ENCODE measurements at places on chromosomes 7 and 10. TPM values are rescaled to one million over a fixed set of nuclear protein-coding genes. Genes with fewer than 3 reads are reported as not detected.

DNA sequence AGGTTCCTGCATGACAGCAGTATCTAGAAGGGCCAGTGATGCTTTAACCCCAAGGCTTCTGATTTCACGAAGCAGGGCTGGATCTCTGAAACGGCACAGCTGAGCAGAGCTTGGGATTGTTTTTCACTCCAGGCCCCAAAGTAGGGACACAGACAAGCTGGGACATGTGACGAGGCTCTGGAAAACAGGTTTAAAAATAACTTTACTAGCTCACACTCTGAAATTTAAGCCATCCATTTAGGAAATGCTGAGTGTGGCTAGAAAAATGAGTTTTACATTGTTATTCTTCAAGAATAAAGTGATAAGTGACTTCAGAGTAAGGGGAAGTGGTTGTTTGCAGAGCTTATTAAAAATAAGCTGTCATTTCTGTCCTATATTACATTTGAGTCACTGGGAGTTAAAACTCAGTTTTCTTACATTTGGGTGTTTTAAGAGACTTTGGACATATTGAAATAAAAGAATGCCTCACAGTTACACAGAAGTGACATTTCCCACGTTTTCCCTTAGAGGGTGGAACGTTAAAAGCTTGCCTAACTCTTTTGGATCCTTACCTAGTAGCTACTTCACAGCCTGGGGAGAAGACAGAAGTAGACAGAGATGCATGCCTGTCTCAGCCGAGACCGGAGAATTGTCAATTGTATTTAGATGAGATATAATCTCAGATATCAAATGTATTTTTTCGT, 107.8 kb downstream of the GALNT17 start:
- peak; percentile 61 for DNase-seq

- DNase-seq = no peak
Observed at GRCh38 chr10:78467496-78468106, 433.9 kb downstream of the RPS24 start.

DNA sequence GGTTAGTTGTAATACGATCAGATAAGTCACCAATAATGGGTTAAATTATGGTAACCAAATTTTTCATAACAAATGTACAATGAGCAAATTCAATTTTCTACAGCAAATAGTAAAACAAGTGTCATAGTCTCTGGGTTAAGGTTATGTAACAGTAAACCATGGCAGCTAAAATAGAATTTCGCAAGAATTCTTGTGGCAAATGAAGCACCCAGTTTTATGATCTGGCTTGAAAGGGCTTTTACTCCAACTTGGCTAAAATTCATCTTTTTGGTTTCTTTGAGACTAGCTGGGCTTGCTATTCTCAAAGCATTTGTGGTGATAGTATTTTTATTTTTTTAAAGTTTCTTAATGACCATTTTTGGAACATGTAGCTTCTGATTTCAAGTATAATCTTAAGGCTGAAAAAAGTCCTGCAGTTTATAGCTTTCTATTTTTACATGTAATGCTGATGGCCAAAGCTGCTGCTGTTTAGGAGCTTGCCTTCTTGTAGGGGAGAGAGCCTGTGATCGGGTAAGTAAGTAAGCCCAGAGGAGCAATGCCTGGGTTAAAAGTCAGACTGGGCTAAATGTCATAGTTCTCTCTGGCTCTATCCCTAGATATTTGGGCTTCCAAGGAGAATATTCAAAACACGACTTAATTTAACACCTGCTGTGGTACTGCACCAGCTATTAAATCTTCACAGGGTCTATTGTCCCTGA, 55.5 kb upstream of the SYPL1 start:
- no peak for DNase-seq

GRCh38 chr7:112120696-112121217, 85.4 kb downstream of the DOCK4 start:
- no peak for DNase-seq

DNA sequence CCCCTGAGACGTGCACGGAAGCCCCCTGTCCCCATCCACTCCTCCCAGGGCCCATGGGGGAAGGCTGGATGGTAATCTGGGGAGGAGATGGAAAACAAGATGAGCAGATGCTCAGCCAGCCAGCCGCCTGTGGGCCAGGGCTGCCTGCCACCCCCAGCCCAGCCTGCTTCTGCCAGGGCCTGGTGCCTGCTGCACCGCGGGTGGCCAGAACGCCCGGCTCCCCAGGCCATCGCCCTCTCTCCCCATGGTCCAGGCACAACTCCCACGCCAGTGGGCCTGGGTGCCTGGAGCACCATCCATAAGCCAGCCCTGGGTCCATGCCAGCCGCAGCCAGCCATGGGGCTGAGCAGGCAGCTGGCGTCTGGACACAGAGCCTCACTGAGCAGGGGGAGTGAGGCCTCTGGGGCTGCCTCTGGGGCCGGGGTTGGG, 57.2 kb upstream of the ELN start:
- no peak for DNase-seq

DNA sequence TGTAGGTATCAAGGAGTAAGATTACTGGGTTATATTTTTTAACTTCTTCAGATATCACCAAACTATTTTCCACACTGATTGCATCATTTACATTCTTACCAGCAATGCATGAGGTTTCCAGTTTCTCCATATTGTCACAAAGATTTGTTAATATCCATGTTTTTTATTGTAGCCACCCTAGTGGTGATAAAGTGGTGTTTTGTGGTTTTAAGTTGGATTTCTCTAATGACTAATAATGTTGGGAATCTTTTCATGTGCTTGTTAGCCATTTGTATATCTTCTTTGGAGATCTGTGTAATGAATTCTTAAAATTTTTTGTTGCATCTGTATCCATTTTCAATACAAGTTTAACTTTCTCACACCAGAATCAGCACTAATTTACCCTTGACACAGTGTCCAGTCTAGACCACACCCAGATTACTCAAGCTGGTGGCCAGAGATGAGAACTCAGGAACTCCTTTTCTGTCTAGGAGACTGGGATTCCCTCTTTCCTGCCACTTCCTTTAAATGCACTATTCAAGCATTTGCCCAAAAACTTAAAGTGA, 67.0 kb upstream of the PLXDC2 start:
- no peak for DNase-seq

- no peak for DNase-seq
Observed at GRCh38 chr7:29556405-29557195, 7.0 kb upstream of the PRR15 start.

GRCh38 chr10:55329796-55330195, 528.8 kb upstream of the PCDH15 start:
- no peak for DNase-seq

DNA sequence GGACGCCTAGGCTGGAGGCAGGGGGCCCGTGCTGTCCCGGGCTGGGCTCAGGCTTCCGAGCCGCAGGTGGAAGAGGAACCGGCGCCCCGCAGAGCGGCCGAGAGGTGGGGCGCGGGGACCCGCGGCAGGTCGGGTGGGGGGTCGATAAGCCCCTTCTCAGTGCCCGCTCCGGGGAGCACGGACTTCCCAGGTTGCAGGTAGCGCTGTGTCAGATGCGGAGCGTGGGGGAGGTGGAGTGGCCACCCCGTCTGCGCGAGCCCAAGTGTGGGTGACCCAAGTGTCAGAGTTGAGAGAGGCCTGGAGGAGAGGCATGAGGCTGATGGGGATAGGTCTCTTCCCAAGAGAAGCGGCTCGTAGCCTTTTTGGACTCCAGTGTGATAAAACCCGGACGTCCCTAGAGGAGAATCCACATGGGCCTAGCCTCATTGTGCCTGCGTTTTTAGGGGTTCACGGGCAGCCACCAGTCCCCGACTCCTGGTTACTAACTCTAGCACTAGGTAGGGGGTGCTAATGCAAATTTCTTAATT, 580 bp downstream of the EEPD1 start:
- DNase-seq = no peak

- peak; percentile 47 for DNase-seq
Observed at GRCh38 chr7:44638611-44639557, 32.5 kb downstream of the OGDH start.

DNA sequence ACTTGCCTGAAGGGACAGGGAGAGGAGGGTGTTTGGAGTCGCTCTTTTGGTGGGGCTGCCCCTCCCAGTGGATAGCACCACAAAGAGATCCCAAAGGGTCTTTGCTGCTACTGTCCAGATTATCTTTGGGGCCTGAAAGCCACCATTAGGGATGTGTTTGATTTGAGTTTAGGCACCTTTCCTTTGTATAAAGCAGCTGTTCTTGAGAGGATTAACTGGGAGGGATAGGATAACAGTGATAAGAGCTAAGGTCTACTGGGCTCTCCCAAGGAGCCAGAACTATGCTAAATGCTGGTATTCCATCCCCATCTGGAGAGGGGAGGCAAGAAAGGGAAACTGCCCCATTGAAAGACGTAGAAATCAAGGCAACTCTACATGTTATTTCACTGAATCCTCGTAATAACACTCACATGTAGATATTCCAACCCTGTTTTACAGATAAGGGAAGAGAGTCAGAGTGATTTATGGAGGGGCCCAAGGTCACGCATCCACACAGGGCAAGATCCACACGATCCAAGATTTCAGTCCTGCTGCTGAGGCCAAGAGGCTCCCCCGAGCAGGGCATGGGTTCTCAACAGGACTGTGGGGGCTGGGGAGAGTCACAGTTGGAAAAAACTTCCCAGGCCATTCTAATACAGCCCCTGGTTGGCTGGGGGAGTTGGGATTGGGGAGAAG, 11.1 kb upstream of the TCF7L2 start:
- DNase-seq = no peak

DNA sequence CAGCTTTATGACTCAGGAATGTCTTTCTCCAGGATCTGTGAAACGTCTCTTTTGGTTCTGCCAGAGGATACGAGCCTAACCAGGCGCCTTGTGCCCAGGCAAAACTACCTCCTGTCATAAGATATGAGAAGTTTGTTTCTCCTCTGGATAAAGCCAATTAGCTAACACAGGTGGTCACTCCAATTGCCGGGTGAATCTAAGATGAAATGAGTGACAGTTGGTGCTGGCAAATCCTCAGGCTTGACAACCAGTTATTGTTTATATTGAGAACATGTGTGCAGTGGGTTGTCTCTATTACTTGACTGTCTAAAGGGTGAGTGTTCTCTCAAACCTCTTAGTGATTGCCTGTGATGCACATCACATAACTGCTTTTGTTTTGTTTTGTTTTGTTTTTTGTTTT, 449.1 kb downstream of the XPNPEP1 start:
- peak; percentile 22 for DNase-seq

- DNase-seq = peak; percentile 93
Observed at GRCh38 chr10:89351780-89352597, 24.2 kb downstream of the IFIT3 start.

- DNase-seq = no peak
Observed at GRCh38 chr7:144497282-144497681, 93.8 kb upstream of the NOBOX start.

GRCh38 chr7:87474533-87475358, 734 bp downstream of the ABCB4 start:
- no peak for DNase-seq

GRCh38 chr7:135774284-135774683, 25.7 kb upstream of the FAM180A start:
- no peak for DNase-seq

DNA sequence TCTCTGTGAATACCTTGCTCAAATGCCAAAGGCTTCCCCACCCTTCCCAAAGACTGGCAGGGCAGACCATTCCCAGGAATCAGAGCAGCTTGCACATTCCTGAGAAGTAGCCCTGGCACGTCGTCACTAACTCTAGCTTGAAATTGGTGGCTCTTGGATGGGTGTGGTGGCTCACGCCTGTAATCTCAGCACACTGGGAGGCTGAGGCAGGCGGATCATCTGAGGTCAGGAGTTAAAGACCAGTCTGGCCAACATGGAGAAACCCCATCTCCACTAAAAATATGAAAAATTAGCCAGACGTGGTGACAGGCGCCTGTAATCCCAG, 108.2 kb upstream of the MPP7 start:
- DNase-seq = no peak

GRCh38 chr10:62072901-62073300, 171.4 kb downstream of the ARID5B start:
- no peak for DNase-seq

DNA sequence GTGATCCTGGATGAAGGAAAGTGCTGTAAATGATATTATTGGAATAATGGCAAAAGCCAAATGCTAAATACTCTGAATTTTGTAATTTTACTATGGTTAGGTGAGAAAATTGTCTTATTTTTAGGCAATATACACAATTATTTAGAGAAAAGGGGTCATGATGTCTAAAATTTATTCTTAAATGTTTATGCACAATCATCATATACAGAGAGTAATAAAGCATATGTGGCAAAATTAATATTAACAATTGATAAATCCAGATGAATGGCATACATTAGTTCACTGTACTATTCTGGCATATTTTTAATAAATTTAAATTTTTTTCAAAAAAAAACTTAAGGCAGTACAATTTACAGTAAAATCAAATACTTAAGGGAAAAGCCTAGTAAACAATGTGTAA, 7.4 kb downstream of the IPMK start:
- no peak for DNase-seq

GRCh38 chr10:69329721-69330178, 51.5 kb downstream of the HK1 start:
- DNase-seq = no peak

- no peak for DNase-seq
Observed at GRCh38 chr7:151825721-151826120, 51.2 kb downstream of the PRKAG2 start.

DNA sequence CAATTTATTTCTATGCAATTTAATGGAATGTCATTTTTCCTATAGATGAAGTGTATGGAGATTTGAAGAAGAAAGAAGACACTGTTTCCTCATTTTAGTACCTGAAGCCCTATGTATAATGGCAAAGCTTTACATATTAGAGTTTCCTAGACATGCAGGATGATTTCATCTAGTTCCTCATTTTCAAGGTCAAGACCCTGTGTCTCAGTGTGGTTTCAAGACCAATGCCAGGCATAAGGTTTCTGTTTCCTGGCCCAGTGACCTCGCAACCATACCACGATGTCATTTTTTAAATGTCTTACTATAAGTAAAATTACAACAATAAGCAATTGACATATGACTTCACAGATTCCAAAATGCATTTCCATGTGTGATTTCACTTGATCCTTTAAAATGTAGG, 336.5 kb upstream of the PRKCQ start:
- no peak for DNase-seq

Gene ATOH7
- total RNA-seq = 0.16 TPM

Gene LRRC18
- not detected for total RNA-seq

Gene CCL24
- total RNA-seq = not detected

Gene GNAT3
- not detected for total RNA-seq

Gene SLC16A9
- total RNA-seq = 15.5 TPM

Gene CHN2
- total RNA-seq = 22.5 TPM

Gene CEP41
- 12.7 TPM for total RNA-seq

Gene MSMB
- not detected for total RNA-seq

Gene MMRN2
- total RNA-seq = 65.9 TPM

Gene RNLS
- 21.1 TPM for total RNA-seq

Gene FBXO24
- 0.60 TPM for total RNA-seq

Gene TDRD1
- 0.88 TPM for total RNA-seq

Gene TRPV5
- 1.4 TPM for total RNA-seq

Gene PPP1R17
- total RNA-seq = not detected

All from kidney (tissue), 22 donors.